Stomach (tissue), 19 donors: ENCODE measurements at places on chromosomes 7 and 10. TPM values are rescaled to one million over a fixed set of nuclear protein-coding genes. Genes with fewer than 3 reads are reported as not detected.

The ST8SIA6 gene
- 3.7 TPM for total RNA-seq

GRCh38 chr10:79447911-79448731 lies 2.7 kb upstream of the ZCCHC24 start:
- no peak for DNase-seq

The CCDC71L gene
- total RNA-seq = 8.1 TPM

The FFAR4 gene
- not detected for total RNA-seq

DNA sequence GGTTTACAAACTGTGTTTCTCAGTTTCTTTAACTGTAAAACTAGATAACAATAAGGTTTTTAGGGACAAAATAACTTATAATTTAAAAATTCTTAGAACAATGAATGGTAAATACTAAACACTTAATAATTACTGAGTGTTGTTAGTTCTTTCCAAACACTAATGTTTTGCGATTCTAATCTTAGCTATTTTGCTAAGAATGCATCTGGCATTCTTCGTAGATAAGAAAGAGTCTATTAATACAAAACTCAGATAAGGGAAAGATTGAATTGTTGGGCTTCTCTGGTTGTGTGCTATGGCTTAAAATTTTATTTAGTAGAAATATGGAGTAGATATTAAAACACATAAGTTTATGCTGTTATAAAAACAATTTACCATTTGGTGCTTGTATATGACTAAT lies 45.4 kb downstream of the TMEM229A start:
- no peak for DNase-seq

DNA sequence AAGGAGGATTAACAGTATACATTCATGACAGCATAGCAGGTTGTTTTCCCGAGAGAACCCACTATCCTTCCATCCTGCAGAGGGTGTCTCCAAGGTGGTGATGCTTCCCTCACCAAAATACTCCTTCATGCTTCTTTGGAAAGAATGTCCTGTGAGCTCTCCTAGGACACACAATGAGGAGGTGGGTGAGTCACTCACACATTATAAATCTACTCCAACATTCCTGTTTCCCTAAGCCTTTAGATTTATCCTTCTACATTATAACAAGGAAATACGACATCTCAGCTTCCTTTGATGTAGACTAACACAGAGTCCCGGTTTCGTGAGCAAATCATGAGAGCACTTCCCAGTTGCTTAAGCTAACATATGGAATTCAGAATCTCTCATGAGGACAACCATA lies 689.7 kb upstream of the CELF2 start:
- DNase-seq = no peak

GRCh38 chr10:60705376-60705775 lies 72.9 kb upstream of the CDK1 start:
- DNase-seq = no peak

The CYP2C19 gene
- total RNA-seq = 0.89 TPM

- no peak for DNase-seq
These were observed 80.8 kb downstream of the INPP5A start for GRCh38 chr10:132618158-132618919.

The HDAC9 gene
- total RNA-seq = 16.1 TPM

GRCh38 chr10:76998451-76998850 lies 639.2 kb downstream of the KCNMA1 start:
- no peak for DNase-seq

The CLDN3 gene
- total RNA-seq = not detected

GRCh38 chr7:65325793-65326432 lies 47.7 kb upstream of the ZNF92 start:
- no peak for DNase-seq

The ADARB2 gene
- 3.9 TPM for total RNA-seq

The PPP1R9A gene
- 10.7 TPM for total RNA-seq

The RNF148 gene
- 2.9 TPM for total RNA-seq

DNA sequence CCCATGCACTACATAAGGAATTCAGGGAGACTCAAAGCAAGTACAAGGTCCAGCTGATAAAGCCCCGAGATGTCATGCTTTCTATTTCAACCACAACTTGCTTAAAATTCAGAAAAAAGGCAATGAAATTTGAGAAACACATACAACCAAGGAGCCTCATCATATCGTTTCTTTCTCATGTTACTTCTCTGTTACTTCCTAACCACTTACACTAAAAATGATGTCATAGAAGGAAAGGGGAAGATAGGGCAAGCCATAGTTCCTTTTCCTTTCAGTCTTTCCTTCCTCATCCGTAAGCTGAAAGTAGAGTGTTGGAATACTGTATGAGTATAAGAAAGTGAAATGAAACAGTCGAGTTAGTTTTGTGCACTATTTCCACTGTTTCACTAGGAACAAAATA lies 27.9 kb upstream of the CDK14 start:
- no peak for DNase-seq

- no peak for DNase-seq
These were observed 83.7 kb upstream of the DUSP5 start for GRCh38 chr10:110413903-110414547.

DNA sequence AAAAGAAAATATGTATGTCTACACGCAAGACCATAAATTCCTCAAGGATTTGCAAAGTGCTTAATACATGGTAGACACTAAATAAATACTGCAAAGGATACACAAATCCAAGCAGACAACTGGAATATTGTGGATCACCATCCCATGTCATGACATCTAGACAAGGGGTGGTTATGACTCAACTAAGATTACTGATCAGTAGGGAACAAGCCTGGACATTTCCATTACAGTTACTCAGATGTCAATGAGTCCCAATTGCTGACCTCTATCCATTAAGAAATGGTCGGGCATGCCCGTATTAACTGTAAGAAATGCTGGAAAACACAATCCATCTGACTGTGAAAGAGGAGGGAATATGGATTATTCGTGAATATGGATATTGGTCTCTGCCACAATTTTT lies 27.6 kb upstream of the RUFY2 start:
- DNase-seq = no peak

The KLF14 gene
- total RNA-seq = not detected

The ANKRD30A gene
- total RNA-seq = not detected

DNA sequence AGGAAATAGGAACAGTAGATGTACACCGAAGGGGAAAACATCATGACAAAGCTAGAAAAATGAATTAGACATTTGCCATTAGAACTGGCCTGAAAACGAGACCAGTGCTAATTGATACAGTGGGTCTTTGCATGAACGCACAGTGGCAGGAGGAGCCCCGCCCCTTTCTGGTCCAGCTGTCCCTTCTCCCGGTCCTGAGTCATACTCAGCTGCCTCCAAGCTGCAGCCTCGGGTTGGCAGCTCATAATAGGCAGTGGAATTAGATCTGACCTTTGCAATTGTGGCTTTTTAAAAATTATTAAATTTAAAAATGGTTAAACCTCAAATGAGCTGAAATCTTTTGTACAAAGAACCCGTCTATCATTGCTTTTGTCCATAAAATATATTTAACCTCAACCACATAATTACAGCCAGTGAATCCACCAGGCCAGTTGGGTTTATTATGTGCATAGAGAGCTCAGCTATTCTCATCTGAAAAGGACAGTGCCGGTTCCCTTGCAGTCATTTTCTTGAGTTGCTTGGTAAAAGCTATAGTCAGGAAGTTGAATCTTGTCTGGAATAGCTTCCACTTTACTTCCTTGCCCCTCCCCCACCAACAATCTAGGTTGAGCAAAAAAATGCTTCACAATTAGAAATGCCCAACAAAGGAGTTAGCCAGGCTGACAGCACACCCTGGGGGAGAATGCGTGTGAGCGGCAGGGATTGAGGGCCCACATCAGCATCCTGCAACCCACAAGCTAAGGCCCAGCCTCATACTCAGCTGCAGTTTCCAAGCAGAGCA lies 147.1 kb downstream of the BUB3 start:
- peak; percentile 48 for DNase-seq

GRCh38 chr7:123569352-123570010 lies 11.9 kb upstream of the NDUFA5 start:
- DNase-seq = no peak

GRCh38 chr10:89390476-89391225 lies 1.8 kb upstream of the IFIT1 start:
- DNase-seq = no peak

The CLRN3 gene
- 1.7 TPM for total RNA-seq

The GOLGA7B gene
- 0.72 TPM for total RNA-seq

DNA sequence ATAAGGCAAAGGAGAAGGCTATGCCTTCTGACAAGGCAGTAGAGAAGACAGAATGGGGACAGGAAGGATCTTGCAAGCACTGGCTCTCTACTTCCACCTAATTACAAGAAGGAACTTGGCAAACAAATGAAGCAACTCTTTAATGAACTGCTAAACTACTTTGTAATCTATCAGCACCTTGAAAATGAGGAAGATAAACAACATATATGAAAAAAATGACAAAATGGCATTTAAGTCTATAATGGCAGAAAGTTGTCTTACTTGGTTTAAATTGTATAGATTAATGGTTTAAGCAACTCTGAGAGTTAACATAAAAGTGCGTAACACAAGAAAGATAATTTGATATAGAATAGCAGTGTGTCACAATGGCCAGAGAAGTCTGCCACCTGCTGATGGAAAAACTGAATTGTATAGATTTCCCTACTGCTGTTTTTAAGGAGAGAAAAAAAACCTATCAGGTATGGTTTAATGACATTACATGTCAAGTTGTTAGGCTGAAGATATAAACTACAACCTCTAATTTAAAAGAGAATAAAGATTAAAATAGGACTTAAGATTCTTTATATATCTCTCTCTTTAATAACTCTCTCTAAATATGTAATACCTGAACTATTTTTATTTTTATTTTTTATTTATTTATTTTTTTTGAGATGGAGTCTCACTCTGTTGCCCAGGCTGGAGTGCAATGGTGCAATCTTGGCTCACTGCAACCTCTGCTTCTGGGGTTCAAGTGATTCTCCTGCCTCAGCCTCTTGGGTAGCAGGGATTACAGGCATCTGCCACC lies 11.8 kb downstream of the NT5C3A start:
- no peak for DNase-seq

DNA sequence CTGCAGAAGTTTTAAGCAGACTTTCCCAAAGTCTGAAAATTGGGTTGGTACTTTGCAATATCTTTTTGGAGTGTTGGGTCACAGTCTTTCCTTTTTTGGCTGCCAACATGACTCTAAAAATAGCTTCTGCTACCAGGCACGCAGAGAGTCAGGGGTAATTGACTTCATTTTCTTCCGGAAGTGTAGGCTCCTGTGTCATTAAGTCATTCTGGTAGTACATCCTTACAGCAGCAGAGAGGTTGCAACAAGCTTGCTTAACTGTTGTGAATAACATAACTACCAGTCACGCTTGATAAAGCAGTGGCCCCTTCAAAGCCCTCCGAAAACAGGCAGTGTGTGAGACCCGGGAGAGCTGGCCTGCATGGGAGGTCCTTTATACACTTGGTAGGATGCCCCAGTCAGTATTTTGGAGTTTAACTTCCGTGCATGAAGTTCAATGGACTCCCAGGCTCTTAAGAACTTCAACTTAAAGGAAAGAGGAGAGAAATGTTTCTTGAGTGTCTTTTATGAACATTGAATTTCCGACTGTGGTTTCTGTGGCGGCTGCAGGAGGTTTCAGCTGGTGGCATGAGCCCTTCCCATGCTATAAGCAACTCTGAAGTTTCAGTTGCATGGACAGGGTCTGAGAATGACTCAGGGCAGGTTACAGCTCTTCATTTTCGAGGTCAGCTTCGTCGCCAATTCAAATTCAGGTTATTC lies 310.7 kb downstream of the GALNT17 start:
- DNase-seq = no peak

DNA sequence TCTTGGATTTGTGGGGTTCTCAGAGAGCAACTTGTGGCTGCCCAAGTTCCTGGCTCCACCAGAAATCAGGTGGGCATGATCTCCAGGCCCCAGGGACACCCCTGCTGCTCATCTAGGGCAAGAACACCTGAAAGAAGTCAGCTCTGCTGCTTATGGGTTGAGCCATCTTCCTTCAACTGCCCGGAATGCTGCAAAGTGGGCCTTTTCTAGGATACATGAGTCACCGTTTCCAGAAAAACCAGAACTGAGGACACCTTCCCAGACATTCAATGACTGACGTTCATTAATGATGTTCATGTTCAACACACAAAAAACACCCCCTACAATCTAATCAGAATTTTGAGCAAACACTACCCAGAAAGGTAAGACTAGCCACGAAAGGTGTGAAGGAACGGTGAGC lies 98.0 kb downstream of the MAD1L1 start:
- DNase-seq = no peak

DNA sequence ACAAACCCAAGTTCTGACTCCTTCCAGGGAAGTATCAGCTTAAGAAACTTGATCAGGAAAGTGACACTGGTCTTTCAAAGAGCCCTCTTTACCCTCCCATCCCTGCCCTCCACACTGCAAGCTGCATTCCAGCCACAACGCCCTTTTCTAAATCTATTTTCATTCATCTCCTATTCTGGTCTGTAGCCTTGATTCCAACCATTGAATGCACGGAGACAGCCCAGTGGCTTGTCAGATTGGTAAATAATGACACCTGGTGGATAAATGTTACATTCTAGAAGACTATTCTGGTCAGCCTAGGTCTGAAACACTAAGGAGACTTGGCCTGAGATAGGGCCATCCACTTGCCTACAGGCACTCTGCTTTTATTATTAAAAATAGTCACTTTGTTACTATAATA lies 20.9 kb downstream of the MORN4 start:
- no peak for DNase-seq

DNA sequence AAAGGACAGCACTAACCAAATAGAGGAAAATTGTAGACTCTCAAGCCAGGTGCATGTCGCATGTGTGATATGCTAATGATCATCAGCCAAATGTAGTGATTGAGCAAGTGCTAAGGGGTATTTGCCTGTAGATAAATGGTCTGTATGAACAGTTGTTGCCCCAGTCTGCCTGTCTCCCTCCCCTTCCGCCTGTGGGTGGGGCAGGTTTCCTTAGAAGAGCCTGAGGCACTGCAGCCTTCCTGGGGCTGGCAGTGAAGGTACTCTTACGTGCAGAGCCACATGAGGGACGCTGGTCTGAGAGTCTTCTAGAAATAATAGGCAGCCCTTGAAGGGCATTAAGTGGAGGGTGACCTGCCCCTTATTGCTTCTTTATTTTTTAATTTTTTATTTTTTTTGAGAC lies 152.1 kb downstream of the SNX10 start:
- no peak for DNase-seq

DNA sequence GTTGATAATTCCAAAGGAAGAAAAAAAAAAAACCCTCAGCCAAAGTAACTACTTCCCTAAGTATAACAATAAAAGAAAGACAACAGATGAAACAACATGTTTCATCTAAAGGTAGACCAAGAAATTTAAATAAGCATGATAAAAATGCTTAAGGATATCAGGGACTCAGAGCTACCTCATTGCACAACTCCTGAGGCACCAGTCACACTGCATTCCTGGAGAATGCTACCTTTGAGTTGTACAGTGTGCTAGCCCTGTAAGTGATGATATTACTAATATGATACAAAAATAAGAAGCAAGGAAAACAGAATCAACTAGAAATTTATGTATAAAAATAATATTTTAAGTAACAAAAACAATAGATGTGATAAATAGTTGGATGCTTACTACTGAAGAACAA lies 29.5 kb upstream of the C7orf33 start:
- no peak for DNase-seq
